Right renal cortex interstitium (tissue), 3 donors: ENCODE measurements at places on chromosomes 6 and 20.

DNA sequence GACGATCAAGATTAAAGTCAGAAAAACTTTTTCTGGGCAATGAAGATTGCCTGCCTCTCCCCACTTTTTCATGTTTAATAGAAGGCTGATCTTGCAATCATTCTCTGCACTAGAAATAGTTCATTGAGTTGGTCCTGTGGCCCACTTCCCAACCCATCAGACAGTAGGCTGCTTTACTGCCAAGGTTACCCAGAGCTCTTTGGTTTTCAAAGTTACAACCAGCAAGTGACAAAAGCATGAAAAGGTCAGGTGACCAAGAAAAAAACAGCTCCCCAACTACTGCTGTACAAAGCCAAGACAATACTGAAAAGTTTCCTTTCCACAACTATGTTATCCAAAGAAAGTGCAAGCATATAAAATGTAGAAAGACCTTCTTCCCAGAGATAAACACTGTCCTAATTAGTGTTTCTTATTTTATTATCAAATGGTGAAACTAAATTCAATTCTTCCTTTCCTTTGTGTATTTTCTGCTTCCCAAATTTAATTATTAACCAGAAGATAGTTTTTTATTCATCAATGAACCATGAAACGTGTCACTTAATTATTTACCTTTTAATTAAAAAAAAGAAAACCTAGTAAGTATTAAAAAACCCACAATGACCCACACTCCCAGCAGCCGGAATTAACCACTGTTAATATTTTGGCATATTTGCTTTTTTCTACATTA, 16.6 kb downstream of the DNAAF9 start:
- no peak for DNase-seq

DNA sequence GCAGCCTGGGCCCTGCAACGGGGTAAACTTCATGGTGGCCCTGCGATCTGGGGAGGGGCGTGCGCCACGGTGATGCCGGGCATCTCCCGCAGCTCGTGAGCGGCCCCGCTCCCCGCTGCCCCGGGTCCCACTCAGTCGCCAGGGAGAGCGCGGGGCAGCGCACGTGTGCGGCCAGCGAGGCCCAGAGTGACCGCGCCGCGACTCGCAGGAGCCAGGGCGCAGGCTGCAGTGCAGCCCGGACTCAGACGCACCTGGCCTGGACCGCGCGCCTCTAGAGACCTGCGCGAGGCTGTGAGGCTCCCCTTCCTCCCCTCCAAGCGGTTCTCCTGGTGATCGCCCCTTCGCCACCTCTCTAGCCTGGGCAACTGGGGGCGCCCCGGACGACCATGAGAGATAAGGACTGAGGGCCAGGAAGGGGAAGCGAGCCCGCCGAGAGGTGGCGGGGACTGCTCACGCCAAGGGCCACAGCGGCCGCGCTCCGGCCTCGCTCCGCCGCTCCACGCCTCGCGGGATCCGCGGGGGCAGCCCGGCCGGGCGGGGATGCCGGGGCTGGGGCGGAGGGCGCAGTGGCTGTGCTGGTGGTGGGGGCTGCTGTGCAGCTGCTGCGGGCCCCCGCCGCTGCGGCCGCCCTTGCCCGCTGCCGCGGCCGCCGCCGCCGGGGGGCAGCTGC, 652 bp downstream of the BMP6 start:
- no peak for DNase-seq

DNA sequence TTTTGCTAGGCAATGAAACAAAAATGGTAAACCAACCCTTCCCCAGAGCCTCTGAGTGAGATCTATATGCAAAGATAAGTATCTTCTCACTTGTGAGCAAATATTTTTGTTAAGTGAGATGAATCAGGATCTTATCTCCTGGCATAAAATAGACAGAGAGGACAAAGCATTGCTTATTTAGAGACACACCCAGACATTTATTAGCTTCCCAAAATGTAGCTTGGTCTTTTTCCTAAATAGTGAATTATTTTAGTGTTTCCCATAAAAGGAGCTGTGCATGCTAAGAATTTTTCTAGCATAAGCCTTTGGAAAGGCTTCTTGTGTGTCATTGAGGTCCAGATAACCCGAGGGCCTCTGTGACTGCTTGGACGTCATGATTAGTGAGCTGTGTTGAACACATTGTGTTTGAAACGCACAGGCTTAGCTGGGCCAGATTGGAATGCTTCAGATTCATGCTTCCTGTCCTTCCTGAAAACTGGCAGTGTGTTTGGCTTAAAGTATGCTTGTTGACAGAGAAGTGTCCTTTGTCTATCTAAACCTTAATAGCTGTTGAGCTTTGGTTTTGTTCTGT, 16.5 kb downstream of the MTHFD1L start:
- DNase-seq, result peak; percentile 54

DNA sequence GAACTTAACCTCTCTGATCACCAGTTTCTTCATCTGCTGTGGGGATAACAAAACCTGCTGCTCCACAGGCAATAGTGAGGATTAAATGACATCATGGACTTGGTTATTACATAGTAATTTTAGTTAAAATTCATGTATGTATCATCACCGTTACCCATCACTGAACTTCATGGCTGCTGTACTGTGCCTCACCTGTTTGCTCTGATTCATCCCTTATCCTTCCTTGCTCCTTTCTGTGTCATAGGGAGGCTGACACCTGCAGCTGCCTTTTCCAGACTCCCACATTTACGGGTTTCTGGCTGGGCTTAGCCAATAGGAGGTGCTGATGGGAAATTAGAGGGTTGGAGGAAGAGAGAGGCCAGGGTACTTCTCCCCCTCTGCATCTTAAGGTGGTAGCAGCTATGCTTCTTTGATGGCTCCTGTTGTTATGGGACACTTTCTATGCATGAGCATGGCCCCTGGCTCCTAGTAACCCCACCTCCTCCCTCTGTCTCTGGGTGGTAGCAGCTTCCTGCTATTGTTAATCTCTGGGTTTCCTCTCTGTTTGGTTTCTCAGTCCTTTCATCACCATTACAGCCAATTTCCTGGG, 332.1 kb downstream of the DHX35 start:
- no peak for DNase-seq

DNA sequence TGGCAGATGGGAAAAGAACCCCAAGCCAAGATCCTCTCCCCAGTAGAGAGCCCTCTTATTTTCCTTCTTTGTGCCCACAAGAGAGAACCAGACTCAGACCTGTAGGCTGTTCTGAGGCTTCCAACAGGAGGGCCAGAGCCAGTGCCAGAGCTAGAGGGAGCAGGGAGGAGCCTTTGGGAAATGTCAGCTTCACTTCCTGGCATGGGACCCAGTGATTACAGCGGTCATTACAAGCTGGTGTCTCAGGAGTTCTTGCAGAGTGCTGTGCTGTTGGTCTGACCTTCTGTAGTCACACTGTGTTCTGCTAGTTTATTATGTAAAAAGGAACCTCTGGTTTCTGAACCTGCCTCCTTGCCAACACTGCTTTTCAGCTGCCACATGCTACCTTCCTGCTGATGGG, 38.9 kb downstream of the STK35 start:
- no peak for DNase-seq
